CD4-positive, CD25-positive, alpha-beta regulatory T cell (primary cell): ENCODE measurements at places on chromosomes 6 and 20. TPM values are rescaled to one million over a fixed set of nuclear protein-coding genes. Genes with fewer than 3 reads are reported as not detected.

DNA sequence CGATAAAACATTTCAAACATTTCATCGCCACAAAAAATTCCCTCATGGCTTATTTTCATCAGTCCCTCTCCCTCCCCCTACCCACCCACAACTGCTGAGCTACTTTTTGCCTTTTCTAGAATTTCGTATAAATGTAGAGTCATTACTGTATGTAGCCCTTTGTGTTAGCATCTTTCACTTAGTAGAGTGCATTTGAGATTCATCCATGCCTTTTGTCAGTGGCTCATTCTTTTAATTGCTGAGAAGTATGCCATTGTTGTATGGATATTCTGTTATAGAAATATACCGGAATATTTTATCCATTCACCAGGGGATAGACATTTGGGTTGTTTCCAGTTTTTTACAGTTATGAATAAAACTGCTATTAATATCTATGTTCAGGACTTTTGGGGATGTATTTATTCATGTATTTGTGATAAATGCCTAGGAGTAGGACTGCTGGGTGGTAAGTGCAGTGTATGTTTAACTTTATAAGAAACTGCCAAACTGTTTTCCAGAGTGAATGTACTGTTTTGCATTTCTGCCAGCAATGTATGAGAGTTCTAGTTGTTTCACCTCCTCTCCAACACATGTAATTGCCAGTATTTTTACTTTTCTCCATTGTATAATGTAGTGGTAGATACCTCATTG lies 50.4 kb downstream of the FOXO3 start:
- H3K4me3 ChIP-seq, result no peak overlapping the region
- no peak overlapping the region for H3K27ac ChIP-seq
- H3K36me3 ChIP-seq, result no peaks in the 10 kb centered on the region
- no peak for DNase-seq
- H3K4me1 ChIP-seq, result no peaks in the 10 kb centered on the region
- no peaks in the 10 kb centered on the region for H3K27me3 ChIP-seq

DNA sequence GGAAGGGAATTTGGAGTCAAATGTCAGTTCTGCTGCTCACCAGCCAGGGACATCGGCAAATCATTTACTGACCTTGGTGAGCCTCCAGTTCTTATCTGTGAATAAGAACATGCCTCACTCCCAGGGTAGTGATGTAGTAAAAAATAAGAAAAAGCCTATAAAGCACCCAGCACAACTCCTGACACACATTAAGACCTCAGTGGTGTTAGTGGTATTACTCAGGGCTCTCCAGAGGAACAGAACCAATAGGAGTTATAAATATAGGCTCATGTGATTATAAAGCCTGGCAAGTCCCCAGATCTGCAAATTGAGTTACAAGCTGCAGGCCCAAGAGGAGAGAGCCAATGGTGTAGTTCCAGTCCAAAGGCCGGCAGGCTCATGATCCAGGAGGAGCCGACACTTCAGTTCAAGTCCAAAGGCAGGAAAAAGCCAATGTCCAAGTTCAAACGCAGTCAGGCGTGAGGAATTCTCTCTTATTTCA lies 71.3 kb upstream of the EYA2 start:
- no peaks in the 10 kb centered on the region for H3K36me3 ChIP-seq
- no peak overlapping the region for H3K27ac ChIP-seq
- no peak overlapping the region for H3K4me3 ChIP-seq
- peaks cover 3% of the 10 kb centered on the region for H3K27me3 ChIP-seq

- no peak for DNase-seq
- H3K4me3 ChIP-seq, result no peak overlapping the region
- H3K4me1 ChIP-seq, result no peaks in the 10 kb centered on the region
- H3K27me3 ChIP-seq, result peaks cover 5% of the 10 kb centered on the region
These were observed 40.7 kb upstream of the EXOC2 start for GRCh38 chr6:733431-734219.

- H3K27me3 ChIP-seq, result no peaks in the 10 kb centered on the region
- H3K4me3 ChIP-seq, result no peak overlapping the region
- H3K36me3 ChIP-seq, result no peaks in the 10 kb centered on the region
- no peak for DNase-seq
- no peaks in the 10 kb centered on the region for H3K4me1 ChIP-seq
These were observed 199.9 kb downstream of the DTNBP1 start for GRCh38 chr6:15462717-15463525.

DNA sequence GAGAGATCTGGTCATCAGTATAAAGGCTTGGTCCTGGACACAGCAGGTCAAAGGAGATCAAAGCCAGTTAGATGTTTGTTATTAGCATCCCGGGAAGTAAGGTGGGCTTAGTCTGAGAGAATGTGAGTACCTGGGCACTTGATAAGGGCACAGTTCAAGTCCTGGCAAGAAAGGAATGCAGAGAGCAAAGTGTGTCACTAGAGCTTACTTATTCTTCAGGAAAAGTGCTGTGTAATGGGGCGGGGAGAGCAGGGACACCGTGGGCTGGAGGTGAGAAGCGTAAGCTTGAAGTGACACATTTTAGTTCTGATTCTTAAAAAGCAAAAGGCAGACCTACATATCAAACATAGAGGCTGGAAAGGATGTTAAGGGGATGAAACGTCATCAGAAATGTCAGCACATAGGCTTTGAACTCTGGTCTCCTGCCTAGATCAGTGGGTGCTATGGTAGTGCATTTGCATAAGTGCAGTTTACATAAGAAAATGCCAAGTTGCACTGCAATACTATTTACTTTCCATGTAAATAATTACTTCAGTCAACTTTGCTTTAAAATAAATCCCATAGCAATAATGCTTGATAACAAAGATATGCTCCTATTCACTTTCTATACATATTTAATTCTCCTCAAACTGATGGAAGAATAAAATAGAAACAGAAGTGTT lies 2.6 kb downstream of the SAMD5 start:
- no peaks in the 10 kb centered on the region for H3K36me3 ChIP-seq
- no peak overlapping the region for H3K4me3 ChIP-seq
- H3K27ac ChIP-seq, result no peak overlapping the region
- H3K27me3 ChIP-seq, result peaks cover 16% of the 10 kb centered on the region
- DNase-seq, result no peak

The SNAI1 gene
- 1.4 TPM for total RNA-seq

The PHIP gene
- 57.0 TPM for total RNA-seq

DNA sequence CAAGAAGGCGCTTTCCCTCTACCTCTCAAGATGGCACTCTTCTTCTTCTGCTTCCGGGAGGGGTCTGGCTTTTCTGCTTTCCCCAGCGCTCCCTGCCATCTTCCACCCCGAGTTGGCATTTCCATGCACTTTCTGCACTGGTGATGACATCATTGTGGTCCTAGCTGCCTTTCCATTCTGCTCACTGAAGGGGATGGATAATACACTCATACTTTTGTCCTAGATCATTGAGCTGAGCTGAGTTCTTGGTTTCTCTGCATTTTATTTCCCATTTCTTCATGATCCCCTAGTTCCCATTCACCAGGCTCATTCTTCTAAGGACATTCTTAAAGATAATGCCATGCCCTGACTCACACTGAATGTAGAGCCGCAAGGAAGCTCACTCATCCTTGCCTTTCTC lies 96.7 kb downstream of the EDN1 start:
- H3K36me3 ChIP-seq, result no peaks in the 10 kb centered on the region
- H3K4me3 ChIP-seq, result no peak overlapping the region
- H3K27ac ChIP-seq, result no peak overlapping the region
- H3K4me1 ChIP-seq, result no peaks in the 10 kb centered on the region
- DNase-seq, result no peak
- H3K27me3 ChIP-seq, result peaks cover 3% of the 10 kb centered on the region

The MAFB gene
- total RNA-seq, result not detected

DNA sequence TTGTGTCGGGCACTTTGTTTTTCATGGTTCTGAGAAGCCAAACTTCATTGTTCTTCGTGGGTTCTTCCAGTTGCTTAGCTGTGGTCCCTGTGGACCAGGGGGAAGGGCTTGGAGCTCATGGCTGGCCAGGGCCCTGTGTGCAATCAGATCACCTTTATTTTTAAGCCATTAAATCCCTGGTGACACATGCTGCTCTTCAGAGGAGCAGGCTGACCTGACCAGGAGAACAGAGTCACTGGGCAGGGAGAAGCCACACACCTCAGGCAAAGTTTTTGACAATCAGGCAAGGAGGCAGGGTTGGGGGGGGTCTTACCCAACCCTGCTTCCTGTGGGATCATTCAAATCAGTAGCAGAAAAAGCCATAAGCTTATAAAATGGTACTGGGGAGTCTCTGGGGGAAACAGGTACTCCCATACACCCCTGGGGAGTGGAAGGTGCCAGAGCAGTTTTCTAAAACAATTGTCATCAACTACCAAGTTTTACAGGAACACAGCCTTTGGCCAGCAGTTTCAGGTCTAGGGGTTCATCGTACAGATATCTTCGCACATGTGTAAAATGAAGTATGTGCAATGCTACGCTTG lies 37.0 kb upstream of the PREX1 start:
- H3K27ac ChIP-seq, result no peak overlapping the region
- no peak for DNase-seq
- H3K4me3 ChIP-seq, result no peak overlapping the region
- no peaks in the 10 kb centered on the region for H3K27me3 ChIP-seq
- H3K36me3 ChIP-seq, result no peaks in the 10 kb centered on the region
